ENCODE measurements at places on chromosomes 3 and 15. TPM values are rescaled to one million over a fixed set of nuclear protein-coding genes. Genes with fewer than 3 reads are reported as not detected.

Gene EXD1
- total RNA-seq, result not detected

Gene BFSP2
- not detected for total RNA-seq

DNA sequence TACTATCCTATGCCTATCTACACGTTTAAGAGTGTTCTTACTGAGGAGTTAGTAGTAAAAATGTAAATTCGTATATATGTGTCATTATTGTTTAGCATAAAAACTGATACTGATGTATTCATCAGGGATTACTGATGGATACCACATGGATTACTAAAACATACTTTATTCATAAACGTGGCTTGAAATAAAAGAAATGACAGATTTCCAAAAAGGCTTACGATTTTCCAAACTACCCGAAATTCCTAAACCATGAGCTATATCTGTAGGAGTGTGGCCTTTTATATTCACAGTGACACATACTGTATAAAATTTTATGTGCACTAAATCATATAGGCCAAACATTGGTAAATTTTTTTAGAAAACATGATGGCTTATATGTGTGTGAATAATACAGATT lies 6.9 kb downstream of the TSC22D2 start:
- no peak overlapping the region for H3K27ac ChIP-seq
- no peaks in the 10 kb centered on the region for H3K27me3 ChIP-seq
- no peak for DNase-seq

DNA sequence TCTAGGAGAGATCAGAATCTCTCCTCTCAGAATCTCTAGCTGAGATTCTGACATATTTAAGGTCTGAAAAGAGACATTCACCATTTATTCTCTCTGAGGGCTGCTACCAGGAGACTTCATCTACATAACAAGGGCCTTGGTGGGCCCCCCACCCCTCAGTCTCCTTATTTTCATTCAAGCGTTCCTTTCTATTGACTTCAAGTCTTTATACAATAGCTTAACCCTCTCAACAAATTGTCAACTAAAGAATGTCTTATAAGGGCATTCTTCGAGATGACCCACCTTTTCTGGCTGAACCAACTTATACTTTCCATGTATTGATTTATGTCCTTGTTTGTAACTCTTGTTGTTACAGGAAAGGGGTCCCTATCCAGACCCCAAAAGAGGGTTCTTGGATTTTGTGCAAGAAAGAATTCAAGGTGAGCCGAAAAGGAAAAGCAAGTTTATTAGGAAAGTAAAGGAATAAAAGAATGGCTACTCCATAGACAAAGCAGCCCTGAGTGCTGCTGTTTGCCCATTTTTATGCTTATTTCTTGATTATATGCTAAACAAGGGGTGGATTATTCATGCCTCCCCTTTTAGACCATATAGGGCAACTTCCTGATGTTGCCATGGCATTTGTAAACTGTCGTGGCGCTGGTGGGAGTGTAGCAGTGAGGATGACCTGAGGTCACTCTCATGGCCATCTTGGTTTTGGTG lies 209.5 kb upstream of the ALCAM start:
- H3K36me3 ChIP-seq, result no peaks in the 10 kb centered on the region
- DNase-seq, result no peak
- no peaks in the 10 kb centered on the region for H3K4me1 ChIP-seq

- no peak overlapping the region for H3K27ac ChIP-seq
- no peak overlapping the region for H3K4me3 ChIP-seq
- H3K27me3 ChIP-seq, result no peaks in the 10 kb centered on the region
- H3K4me1 ChIP-seq, result no peaks in the 10 kb centered on the region
These were observed 410.0 kb downstream of the DIPK2A start for GRCh38 chr3:144381607-144382006.

- H3K4me1 ChIP-seq, result peaks cover 2% of the 10 kb centered on the region
- H3K27me3 ChIP-seq, result no peaks in the 10 kb centered on the region
- H3K36me3 ChIP-seq, result no peaks in the 10 kb centered on the region
- H3K27ac ChIP-seq, result no peak overlapping the region
- no peak for DNase-seq
- no peak overlapping the region for H3K4me3 ChIP-seq
These were observed 119.3 kb upstream of the BFSP2 start for GRCh38 chr3:133280586-133280985.

Gene BOC
- total RNA-seq, result 21.9 TPM

GRCh38 chr3:148880681-148881080 lies 15.6 kb downstream of the CPA3 start:
- H3K4me1 ChIP-seq, result no peaks in the 10 kb centered on the region
- no peak overlapping the region for H3K27ac ChIP-seq
- DNase-seq, result no peak
- H3K4me3 ChIP-seq, result no peak overlapping the region

GRCh38 chr15:78363381-78363734 lies 23.2 kb downstream of the CRABP1 start:
- H3K4me1 ChIP-seq, result no peaks in the 10 kb centered on the region
- no peak overlapping the region for H3K27ac ChIP-seq
- no peaks in the 10 kb centered on the region for H3K27me3 ChIP-seq
- no peaks in the 10 kb centered on the region for H3K36me3 ChIP-seq
- no peak overlapping the region for H3K4me3 ChIP-seq

DNA sequence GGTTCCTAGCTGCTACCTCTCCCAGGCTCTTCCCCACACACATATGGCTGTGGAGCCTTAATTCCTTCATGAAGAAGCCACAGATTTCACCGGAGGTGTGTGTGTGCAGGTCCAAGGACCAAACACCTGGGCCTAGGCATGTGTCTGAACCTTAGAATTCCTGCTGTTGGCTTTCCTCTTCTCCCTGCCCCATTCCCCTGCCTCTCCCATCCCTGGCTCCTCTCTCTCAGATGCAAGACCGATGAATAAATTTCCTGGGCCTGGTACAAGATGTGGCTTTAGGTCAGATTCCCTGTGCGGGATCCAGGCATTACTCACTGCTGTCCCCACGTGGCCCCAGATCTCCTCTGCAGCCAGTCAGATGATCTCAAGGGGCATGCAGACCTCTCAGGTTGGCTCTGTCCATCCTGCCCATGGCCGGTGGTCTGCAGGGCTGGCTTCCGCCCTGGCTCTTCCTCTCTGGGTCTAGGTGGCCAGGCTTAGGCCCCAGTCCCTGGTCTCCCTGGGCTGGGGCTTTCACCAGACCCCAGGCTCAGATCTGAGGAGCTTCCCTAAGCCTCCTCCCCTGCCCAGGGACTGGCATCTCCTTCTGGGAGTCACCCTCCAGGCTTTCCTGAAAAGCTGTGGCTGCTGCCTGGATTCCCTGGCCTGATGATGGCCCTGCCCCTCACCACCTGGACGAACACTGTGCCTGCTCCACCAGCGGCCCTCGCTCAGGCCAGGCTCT lies 20.5 kb downstream of the CCR9 start:
- H3K27ac ChIP-seq, result no peak overlapping the region
- no peaks in the 10 kb centered on the region for H3K27me3 ChIP-seq
- no peaks in the 10 kb centered on the region for H3K4me1 ChIP-seq
- H3K36me3 ChIP-seq, result no peaks in the 10 kb centered on the region
- peak; percentile 28 for DNase-seq

DNA sequence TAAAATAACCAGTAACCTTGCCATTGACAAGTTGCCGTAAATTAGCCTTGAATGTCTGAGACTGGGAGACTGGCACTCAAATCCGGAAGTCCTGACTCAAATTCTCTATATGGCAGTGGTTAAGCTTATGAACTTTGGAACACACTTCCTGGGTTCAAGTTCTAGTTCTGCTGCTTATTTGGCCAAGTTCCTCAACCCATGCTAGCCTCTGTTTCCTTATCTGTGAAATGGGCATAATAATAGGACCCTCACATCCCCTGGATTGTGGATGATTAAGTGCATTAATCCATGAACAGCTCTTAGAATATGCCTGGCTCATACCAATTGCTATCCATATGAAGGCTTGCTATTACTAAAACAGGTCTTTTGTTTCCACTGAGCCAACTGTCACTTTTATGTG lies 311.5 kb downstream of the EDEM1 start:
- H3K36me3 ChIP-seq, result no peaks in the 10 kb centered on the region
- no peak overlapping the region for H3K4me3 ChIP-seq
- H3K27ac ChIP-seq, result no peak overlapping the region
- H3K27me3 ChIP-seq, result no peaks in the 10 kb centered on the region
- no peak for DNase-seq
- no peaks in the 10 kb centered on the region for H3K4me1 ChIP-seq

Gene KCNMB2
- total RNA-seq, result 12.2 TPM

GRCh38 chr3:188465311-188465710 lies 311.4 kb downstream of the LPP start:
- H3K4me3 ChIP-seq, result no peak overlapping the region
- H3K27ac ChIP-seq, result no peak overlapping the region
- DNase-seq, result no peak
- H3K27me3 ChIP-seq, result no peaks in the 10 kb centered on the region

Gene RETNLB
- total RNA-seq, result not detected

DNA sequence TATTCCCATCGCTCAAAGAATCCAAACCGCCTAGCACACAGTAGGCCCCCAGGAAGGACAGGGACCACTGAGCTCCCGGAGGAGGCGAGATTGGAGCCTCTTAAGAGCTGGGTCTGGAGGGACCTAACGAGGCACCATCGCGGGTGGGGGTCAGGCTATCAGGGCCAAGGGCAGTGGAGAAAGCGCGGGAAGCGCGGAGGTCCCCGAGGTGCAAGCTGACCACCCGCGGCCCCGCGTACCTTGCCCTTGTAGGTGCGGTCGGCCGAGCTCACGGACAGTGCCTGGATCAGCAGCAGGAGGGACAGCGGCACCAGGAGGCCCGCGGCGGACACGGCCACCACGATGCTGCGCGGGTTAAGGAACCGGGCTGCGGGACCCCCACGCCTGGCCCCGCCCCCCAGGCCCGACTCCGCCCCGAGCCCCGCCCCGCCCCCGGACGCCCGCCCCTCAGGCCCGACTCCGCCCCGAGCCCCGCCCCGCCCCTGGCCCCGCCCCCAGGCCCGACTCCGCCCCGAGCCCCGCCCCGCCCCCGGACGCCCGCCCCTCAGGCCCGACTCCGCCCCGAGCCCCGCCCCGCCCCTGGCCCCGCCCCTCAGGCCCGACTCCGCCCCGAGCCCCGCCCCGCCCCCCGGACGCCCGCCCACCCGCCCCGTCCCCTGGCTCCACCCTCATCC lies 3.9 kb downstream of the ZDHHC19 start:
- no peak overlapping the region for H3K4me3 ChIP-seq
- no peaks in the 10 kb centered on the region for H3K4me1 ChIP-seq
- no peaks in the 10 kb centered on the region for H3K36me3 ChIP-seq
- H3K27me3 ChIP-seq, result no peaks in the 10 kb centered on the region
- no peak overlapping the region for H3K27ac ChIP-seq

All from lung (tissue), 17 donors.